ENCODE measurements at places on chromosomes 3 and 15.

GRCh38 chr15:51405693-51406523 lies 64.5 kb downstream of the GLDN start:
- no peak for DNase-seq

DNA sequence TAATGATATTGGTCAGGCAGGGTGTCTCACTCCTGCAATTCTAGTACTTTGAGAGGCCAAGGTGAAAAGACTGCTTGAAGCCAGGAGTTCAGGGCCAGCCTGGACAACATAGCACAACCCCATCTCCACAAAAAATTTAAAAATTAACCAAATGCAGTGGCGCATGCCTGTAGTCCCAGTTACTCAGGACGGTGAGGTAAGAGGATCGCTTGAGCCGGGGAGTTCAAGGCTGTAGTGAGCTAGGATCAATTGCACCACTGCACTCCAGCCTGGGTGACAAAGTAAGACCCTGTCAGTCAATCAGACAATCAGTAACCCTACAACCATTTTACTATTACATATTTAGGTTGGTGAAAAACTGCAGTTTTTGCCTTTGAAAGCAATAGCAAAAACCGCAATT lies 43.0 kb downstream of the RBM15B start:
- no peak for DNase-seq

DNA sequence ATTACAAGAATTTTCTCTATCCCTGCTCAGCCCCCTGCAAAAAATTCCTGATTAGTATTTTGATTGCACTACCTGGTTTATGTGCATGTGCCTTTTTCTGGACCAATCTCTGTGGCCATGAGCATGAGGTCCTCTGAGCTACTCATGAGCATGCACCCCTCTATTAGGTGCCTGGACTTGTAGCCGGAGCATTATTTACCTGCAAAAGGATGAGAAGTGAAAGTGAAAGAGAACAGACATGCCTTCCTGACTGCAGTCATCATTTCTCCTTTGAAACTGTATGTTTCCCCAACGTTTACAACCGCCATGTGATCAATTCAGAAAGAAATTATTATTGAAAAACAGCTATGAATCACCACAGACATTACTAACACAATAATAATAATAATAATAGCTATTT lies 1008.8 kb downstream of the ROBO2 start:
- DNase-seq: peak; percentile 49

- DNase-seq: no peak
Observed at GRCh38 chr3:45536316-45536715, 58.2 kb upstream of the LIMD1 start.

GRCh38 chr3:194095902-194096301 lies 40.0 kb upstream of the HES1 start:
- DNase-seq: no peak

DNA sequence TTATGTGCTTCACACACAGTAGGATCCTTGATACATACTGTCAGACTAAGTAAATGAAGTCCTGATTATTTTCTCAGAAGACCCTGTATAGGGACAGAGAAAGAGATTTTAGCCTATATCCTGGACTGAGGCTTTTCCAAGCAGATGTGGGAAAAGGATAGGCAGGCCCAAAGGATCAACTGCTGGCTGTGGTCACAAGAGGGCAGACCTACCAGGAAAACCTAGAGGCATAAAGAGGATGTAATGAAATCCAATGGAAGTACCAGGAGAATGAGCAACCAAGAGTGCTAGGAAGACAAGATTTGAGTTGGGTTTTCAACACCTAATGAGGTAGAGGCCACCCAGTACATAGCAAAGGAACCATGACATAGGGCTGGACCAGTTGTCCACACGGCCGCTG lies 23.1 kb downstream of the DCLK3 start:
- no peak for DNase-seq

- DNase-seq: peak; percentile 59
Observed at GRCh38 chr15:43187544-43188155, 2.4 kb downstream of the CCNDBP1 start.

DNA sequence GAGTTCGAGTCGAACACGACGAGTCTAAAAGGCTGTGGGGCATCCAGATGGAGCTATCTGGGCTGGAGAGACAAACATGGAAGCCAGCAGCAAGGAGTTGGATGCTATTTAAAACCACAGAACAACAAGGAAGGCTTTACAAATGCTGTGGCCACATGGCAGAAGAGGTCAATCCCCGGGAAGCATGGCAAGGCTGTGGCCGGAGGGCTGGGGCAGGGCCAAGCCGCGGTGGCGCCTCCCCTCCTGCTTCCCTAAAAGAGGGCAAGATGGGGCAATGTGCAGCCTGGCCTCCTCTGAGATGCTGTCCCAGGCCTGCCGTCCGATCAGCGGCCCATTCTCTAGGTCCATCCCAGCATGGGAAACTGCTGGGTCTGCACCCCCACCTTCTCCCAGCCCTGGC lies 139.1 kb downstream of the SRGAP3 start:
- DNase-seq: no peak

- no peak for DNase-seq
Observed at GRCh38 chr3:12509466-12509865, 25.2 kb downstream of the TSEN2 start.

DNA sequence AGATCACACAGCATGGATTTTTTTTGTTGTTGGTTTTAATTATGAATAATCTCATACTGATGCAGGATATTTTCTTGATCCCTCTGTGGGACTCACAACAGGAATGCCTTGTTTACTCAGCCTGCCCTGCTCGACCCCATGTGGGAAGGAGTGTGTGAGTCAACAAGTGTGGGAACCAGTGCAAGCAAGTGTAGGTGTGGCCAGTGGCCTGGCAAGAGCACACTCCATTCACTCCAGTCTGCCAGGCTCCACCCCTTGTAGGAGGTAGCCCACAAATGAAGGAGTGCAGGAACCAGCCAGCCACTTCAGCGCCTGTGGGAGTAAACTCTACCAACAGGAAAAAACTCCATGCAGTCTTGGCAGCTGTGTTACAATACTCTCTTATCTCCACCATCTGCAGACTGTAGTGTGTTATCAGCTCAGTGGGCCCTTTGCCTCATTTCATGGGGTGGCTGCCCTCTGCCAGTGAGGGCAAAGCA lies 393.6 kb downstream of the OTOL1 start:
- DNase-seq: no peak

DNA sequence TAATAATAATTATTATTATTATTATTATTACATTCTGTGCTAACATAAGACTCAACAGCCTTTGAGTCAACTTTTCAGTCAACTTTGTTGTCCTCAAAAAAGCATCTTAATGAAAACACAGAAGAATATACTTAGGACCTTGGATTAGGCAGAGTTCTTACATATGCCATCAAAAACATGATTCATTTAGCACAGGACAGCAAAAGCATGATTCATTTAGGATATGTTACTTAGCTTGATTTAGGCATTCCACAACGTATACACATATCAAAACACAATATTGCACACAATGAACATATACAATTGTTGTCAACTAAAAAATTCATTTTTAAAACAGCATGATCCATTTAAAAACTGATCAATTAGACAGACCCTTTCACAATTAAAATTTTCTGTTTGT lies 213.0 kb downstream of the FMN1 start:
- DNase-seq: no peak

DNA sequence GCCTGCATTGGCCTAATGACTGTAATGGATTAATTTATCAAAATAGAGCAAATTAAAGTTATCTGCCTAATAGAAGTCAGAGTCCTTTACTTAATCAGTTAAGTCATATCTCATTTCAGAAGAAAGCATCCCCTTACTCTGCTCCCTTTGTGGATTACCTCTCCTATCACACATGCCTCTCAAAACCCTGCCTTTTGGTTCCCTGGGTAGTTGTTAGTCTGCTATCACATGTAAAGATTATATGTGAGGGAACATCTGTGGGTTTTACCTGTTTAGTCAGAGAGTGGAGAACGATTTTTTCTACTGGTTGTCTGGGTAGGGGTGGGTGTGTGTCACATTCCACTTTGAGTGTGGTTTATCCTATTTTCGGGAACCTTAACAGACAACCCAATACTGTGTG lies 16.4 kb downstream of the UBE2E2 start:
- DNase-seq: peak; percentile 22

- peak; percentile 63 for DNase-seq
Observed at GRCh38 chr3:157127831-157128767, 31.8 kb downstream of the CCNL1 start.

GRCh38 chr3:152197451-152197850 lies 71.3 kb upstream of the MBNL1 start:
- peak; percentile 56 for DNase-seq

DNA sequence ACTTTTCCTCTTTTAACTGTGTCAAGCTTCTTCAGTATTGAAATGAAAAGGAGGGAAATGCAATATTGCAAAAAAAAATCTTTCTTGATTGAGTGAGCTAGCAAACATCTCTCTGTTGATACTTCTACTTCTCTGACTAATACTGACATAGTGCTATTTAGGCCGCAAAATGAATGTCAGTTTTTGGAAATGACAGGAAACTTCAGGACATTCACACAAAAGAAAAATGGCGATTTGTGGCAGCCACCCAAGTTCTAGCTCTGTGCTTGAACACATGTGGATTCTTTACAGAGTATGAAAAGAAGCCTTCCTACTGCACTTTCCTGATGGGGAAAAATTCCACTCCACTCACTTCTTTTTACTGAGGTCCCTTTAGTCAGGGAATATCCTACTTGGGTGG lies 486.8 kb upstream of the ALCAM start:
- DNase-seq: no peak

- peak; percentile 5 for DNase-seq
Observed at GRCh38 chr3:122975924-122976293, 51.7 kb downstream of the SEMA5B start.

GRCh38 chr3:81911221-81911620 lies 149.8 kb upstream of the GBE1 start:
- no peak for DNase-seq

- DNase-seq: no peak
Observed at GRCh38 chr15:22995795-22996194, 15.6 kb upstream of the CYFIP1 start.
